ENCODE measurements at places on chromosomes 4 and X. TPM values are rescaled to one million over a fixed set of nuclear protein-coding genes. Genes with fewer than 3 reads are reported as not detected.

DNA sequence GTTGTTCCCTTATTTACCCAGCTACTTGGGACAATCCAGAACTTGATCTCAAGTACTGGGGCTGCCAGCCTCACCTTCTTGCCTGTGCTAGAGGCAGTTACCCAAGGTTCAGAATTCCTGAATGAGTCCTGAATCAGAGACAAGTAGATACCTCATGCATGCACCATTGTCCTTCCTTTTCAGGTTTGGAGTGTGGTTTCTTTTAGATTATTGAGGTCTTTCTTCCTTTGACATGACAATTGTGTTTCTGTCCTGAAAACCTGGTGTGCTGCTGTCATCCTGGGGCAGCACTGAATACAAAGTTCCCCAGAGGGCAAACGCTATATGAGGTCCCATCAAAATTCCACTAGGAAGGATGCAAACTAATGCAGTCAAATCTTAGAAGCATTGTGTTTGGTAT, 3.5 kb downstream of the CXCL2 start:
- no peak overlapping the region for H3K27ac ChIP-seq
- no peak overlapping the region for H3K4me3 ChIP-seq
- DNase-seq = no peak
- peaks cover 6% of the 10 kb centered on the region for H3K4me1 ChIP-seq
- no peaks in the 10 kb centered on the region for H3K36me3 ChIP-seq

- no peaks in the 10 kb centered on the region for H3K27me3 ChIP-seq
- H3K4me1 ChIP-seq = peaks cover 26% of the 10 kb centered on the region
- H3K27ac ChIP-seq = peak overlapping the region; percentile 85
- H3K36me3 ChIP-seq = peaks cover 4% of the 10 kb centered on the region
Measured at GRCh38 chr4:17336524-17336961, 175.3 kb downstream of the QDPR start.

DNA sequence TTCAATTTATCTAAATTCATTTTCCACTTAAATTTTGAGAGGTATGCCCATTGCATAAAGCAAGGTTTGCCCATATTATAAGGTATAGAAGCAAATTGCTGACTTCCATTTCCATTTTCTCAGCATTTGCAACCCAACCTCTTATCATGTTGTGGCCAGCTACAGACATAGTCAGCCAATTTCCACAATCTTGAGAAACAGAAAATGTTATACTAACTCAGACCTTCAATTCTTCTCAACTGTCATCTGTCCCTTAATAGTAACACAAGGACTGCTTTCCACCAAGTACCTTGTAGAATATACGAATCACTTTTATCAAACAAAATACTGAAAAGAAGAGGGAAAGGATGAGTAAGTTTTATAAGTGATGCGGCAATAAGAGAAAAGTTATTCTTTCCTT, 11.2 kb upstream of the GRIA3 start:
- H3K4me1 ChIP-seq = no peaks in the 10 kb centered on the region
- H3K27ac ChIP-seq = no peak overlapping the region
- H3K36me3 ChIP-seq = no peaks in the 10 kb centered on the region
- H3K27me3 ChIP-seq = no peaks in the 10 kb centered on the region
- no peak overlapping the region for H3K4me3 ChIP-seq

GRCh38 chrX:101080326-101081124, 1.8 kb downstream of the TMEM35A start:
- no peak overlapping the region for H3K4me3 ChIP-seq
- H3K27ac ChIP-seq = no peak overlapping the region
- H3K36me3 ChIP-seq = no peaks in the 10 kb centered on the region
- H3K27me3 ChIP-seq = peaks cover 14% of the 10 kb centered on the region
- H3K4me1 ChIP-seq = no peaks in the 10 kb centered on the region
- DNase-seq = no peak

DNA sequence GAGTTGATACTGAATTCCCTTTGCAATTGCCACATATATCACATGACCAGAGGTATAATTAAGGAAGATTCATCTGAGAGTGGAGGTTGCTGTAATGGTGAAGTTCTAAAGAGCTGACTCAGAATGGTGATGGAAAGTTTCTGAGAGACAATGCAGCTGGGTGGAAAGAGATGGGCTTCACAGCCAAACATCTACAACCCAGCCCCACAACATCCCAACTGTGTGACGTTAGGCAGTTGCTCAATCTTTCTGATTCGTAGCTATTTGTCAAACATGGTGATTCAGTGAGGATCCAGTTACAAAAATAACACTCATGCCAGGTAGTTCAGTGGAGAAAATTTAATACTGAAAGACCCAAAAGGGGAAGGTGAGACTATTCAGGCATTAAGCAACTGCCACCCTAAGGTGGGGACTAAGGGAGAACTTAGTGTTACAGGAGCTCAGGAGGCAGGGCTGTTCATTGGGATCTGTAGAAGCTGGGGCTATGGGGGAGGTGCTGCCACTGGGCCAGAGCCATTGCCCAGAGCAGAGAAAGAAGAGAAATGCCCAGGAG, 6.9 kb upstream of the AFF1 start:
- H3K36me3 ChIP-seq = peaks cover 7% of the 10 kb centered on the region
- H3K4me3 ChIP-seq = no peak overlapping the region
- no peak for DNase-seq
- no peaks in the 10 kb centered on the region for H3K27me3 ChIP-seq
- peaks cover 3% of the 10 kb centered on the region for H3K4me1 ChIP-seq

DNA sequence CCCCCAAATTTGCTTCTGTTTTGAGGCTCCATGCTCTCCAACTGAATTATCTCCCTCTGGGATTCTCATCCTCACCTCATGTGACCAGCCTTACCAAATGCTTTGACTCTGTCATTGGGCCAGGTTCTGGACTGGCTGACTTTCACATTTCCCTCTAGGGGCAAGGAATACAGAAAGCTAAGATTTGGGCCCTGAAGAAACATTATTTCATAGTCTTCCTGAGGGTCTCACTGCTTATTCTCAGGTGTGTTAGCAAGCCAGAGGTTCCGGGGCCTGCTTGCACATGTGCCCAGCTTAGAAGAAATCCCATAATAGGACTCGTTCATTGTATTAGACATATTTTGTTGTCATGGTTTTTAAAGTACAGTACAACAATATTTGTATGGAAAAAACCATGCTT, 62.6 kb upstream of the TEX13D start:
- no peak for DNase-seq
- H3K27ac ChIP-seq = no peak overlapping the region
- peaks cover 1% of the 10 kb centered on the region for H3K36me3 ChIP-seq
- H3K4me1 ChIP-seq = peaks cover 6% of the 10 kb centered on the region
- H3K27me3 ChIP-seq = no peaks in the 10 kb centered on the region

DNA sequence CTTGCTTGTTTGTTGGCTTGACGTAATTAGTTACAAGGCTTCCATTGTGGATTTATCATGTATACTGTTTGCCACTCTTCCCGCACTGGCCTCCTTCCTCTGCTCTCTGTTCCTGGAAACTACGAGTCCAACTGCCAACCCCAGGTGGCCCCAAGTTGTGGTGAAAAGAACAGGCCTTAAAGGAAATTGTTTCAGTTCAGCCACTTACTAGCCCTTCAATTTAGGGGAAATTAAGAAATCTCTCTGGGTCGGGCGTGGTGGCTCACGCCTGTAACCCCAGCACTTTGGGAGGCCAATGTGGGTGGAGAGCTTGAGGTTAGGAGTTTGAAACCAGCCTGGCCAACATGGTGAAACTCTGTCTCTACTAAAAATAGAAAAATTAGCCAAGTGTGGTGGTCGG, 28.0 kb downstream of the RBM47 start:
- H3K27me3 ChIP-seq = peaks cover 4% of the 10 kb centered on the region
- peaks cover 1% of the 10 kb centered on the region for H3K36me3 ChIP-seq
- H3K27ac ChIP-seq = no peak overlapping the region
- peaks cover 5% of the 10 kb centered on the region for H3K4me1 ChIP-seq
- H3K4me3 ChIP-seq = no peak overlapping the region
- no peak for DNase-seq

DNA sequence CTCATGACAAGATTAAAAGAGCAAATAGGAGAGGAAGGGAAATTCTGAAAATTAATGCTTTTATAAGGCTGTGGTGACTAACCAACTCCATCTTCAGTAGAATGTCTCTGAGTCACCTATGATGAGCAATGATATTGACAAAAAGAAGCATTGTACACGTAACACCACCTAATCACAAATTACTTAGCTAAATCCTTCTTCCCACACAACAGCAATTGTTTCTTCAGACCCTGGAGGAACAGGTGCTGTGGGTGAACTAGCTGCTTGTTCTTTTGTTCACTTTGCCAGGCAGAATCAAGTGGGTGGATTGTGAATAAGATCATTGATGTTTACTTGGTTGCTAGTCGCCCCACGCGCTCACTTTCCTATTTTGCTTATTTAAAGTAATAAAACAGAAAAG, 315.5 kb downstream of the CAMK2D start:
- no peak overlapping the region for H3K4me3 ChIP-seq
- peaks cover 6% of the 10 kb centered on the region for H3K4me1 ChIP-seq
- DNase-seq = no peak
- no peaks in the 10 kb centered on the region for H3K27me3 ChIP-seq
- H3K36me3 ChIP-seq = no peaks in the 10 kb centered on the region
- H3K27ac ChIP-seq = no peak overlapping the region

DNA sequence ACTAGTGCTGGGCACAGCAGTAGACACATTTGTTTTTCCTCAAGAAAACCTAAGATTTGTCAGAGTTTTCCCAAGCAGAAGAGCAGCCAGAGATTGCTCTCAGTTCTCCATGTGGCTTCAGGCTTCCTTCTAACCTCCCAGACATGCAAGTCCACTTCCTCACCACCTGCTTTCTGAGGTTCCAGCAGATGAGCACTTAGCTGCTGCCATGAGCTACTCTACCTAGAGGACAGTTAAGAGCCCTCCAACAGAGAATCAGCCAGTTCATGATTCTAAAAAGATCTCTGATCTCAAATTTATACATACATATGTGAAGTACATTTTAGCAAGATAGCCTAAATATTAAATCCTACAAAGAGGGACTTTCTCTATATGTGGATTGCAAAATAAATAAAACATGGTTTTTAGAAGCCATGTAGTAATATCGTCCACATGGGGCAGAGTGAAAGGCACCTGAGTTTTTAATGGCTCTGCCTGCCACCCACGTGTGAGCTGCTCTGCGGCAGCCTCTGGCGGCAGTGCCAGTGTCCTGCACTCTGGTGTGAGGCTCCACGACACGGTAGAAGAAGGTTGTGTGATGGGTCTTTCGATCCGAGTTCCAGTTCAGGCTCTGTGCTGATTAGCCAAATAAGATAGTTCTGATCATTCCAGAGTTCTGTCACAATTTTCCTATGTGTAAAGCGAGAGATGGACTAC, 10.3 kb downstream of the CYP4V2 start:
- H3K27me3 ChIP-seq = no peaks in the 10 kb centered on the region
- no peak overlapping the region for H3K27ac ChIP-seq
- peak; percentile 41 for DNase-seq
- peaks cover 15% of the 10 kb centered on the region for H3K36me3 ChIP-seq
- peaks cover 5% of the 10 kb centered on the region for H3K4me1 ChIP-seq

- H3K27ac ChIP-seq = no peak overlapping the region
- no peaks in the 10 kb centered on the region for H3K27me3 ChIP-seq
- H3K4me1 ChIP-seq = peaks cover 2% of the 10 kb centered on the region
- H3K36me3 ChIP-seq = peaks cover 2% of the 10 kb centered on the region
Measured at GRCh38 chr4:159273841-159274240, 171.0 kb downstream of the RAPGEF2 start.

DNA sequence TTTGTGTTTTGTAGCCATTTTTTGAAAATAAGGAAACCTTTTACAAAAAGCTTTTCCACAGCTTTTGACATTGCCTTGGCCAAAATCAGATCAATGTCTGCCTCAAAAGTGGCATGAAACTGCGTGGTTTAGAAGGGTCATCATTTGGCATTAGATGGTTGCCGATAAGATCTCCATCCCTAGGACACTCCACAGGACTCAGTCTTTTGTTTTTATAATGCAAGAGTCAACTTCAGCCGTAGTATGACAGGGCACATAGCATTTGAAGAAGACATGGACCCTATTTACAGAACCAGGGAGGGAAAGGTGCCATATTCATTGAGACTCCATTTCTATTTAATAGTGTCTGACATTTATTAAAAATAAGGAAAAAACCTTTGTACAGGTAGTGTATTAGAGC, 1.3 kb downstream of the RTL8A start:
- no peaks in the 10 kb centered on the region for H3K27me3 ChIP-seq
- H3K4me1 ChIP-seq = peaks cover 20% of the 10 kb centered on the region
- H3K4me3 ChIP-seq = peak overlapping the region; percentile 91
- H3K27ac ChIP-seq = peak overlapping the region; percentile 90
- no peak for DNase-seq

- no peaks in the 10 kb centered on the region for H3K27me3 ChIP-seq
- peak overlapping the region; percentile 62 for H3K4me3 ChIP-seq
- peaks cover 8% of the 10 kb centered on the region for H3K4me1 ChIP-seq
- peak overlapping the region; percentile 86 for H3K27ac ChIP-seq
Measured at GRCh38 chr4:153962311-153963039, 173.6 kb upstream of the SFRP2 start.

DNA sequence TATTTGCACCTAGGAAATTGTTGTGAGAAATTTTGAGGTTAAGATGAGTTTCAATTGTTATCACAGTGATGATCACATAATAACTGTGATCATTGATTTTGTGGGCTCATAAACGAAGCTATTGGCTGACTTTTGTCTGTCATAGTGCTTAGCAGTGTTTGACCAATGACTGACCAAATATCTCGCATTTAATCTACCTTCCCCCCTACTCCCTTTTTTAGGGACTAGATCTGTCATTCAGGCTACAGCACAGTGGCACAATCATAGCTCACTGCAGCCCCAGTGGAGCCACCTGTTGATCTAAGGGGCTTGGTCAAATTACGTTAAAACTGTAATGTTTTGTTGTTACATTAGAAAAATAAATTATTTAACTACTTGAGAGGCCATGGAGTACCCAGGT, 1.5 kb downstream of the FUNDC2 start:
- peaks cover 1% of the 10 kb centered on the region for H3K36me3 ChIP-seq
- DNase-seq = no peak
- H3K27ac ChIP-seq = peak overlapping the region; percentile 93
- peak overlapping the region; percentile 87 for H3K4me3 ChIP-seq

- peak overlapping the region; percentile 85 for H3K27ac ChIP-seq
- no peaks in the 10 kb centered on the region for H3K36me3 ChIP-seq
- H3K4me3 ChIP-seq = peak overlapping the region; percentile 91
Measured at GRCh38 chr4:242121-242848, 63.0 kb downstream of the ZNF732 start.

DNA sequence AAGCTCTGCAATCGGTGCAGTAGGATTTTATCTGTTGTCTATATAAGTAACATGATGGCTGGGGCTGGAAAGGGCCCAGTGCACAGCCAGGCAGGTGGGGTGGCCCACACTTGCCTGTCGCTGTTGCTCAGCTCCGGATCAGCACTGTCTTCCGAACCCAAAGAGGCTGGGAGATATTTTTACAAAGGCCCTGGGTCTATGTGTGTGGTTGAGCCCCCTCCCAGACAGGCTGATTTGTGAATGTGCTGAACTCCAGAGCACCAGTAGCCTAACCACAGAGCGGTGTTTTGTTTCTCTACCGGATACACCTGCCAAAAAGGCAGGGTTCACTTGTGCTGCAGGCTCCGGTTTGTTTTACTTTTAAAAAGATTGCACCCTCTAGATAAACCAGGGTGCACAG, 33.5 kb upstream of the CHRNA9 start:
- peaks cover 69% of the 10 kb centered on the region for H3K4me1 ChIP-seq
- H3K27ac ChIP-seq = peak overlapping the region; percentile 95
- DNase-seq = peak; percentile 66
- H3K36me3 ChIP-seq = peaks cover 10% of the 10 kb centered on the region
- no peaks in the 10 kb centered on the region for H3K27me3 ChIP-seq

TXK gene
- 66.8 TPM for total RNA-seq

FHDC1 gene
- total RNA-seq = 0.22 TPM

SPANXN4 gene
- not detected for total RNA-seq

FOXP3 gene
- total RNA-seq = 23.6 TPM

CFI gene
- not detected for total RNA-seq

MAP7D2 gene
- 0.17 TPM for total RNA-seq

KIT gene
- 1.1 TPM for total RNA-seq

ADH7 gene
- total RNA-seq = not detected

MAGEB17 gene
- not detected for total RNA-seq

Measured in activated naive CD8-positive, alpha-beta T cell treated with anti-CD3 and anti-CD28 coated beads, Interleukin-2, amount 10 ng/mL, durations not matched to agents 7 days and 5 days (primary cell).